ENCODE measurements at places on chromosomes 3 and 15.

DNA sequence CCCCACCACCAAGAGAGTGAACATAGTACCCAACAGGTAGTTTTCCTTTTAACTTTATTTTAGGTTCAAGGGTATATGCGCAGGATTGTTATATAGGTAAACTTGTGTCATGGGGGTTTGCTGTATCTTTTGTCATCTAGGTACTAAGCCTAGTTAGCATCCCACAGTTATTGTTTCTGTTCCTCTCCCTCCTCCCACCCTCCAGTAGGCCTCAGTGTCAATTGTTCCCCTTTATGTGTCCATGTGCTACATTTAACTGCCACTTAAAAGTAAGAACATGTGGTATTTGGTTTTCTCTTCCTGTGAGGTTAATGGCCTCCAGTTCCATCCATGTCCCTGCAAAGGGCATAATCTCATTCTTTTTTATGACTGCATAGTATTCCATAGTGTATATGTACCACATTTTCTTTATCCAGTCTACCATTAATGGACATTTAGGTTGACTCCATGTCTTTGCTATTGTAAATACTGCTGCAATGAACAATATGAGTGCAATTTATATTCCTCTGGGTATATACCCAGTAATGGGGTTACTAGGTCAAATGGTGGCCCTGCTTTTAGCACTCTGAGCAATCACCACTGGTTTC lies 66.2 kb downstream of the ST3GAL6 start:
- DNase-seq: no peak

- no peak for DNase-seq
These were observed 455.4 kb upstream of the TBL1XR1 start for GRCh38 chr3:177652556-177653291.

- no peak for DNase-seq
These were observed 5.8 kb upstream of the TUSC2 start for GRCh38 chr3:50333744-50334328.

DNA sequence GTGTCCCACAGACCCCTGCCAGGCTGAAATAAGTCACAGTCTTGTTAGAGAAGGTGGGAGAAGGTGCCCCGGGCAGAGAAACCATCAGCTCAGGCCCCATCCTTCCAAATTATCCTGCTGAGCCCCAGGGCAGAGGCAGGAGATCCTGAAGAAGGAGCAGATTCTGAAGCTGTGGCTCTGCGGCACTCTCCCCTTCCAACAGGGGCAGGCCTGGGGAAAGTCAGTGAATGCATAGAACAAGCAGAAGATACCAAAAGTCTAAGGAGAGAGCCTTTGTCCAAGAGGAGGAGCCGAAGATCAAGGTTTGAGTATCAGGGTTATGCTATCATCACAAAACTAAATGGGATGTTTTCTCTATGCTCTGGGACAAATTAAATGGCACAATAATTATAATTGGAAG lies 249.3 kb downstream of the XXYLT1 start:
- DNase-seq: no peak

- no peak for DNase-seq
These were observed 25.3 kb upstream of the STRIT1 start for GRCh38 chr3:155318740-155319139.

GRCh38 chr3:188433521-188434150 lies 279.7 kb downstream of the LPP start:
- no peak for DNase-seq

DNA sequence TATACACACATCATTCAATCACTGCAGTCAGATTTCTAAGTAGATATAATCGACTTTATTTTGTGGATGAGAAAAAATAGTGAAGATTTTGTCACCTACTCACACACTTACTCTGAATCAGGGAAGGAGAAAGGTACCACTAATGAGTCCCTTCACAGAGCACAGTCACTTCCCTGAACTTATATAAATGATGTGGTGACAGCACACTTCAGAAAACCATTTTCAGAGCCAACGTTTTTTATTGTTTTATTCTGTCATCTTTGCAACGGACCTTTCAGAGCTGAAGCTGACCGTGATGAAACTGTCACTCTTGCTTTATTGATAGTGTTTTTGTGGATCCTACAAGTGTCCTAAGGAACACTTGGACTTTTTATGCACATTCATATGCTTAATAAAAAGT lies 956.6 kb downstream of the SQOR start:
- no peak for DNase-seq

DNA sequence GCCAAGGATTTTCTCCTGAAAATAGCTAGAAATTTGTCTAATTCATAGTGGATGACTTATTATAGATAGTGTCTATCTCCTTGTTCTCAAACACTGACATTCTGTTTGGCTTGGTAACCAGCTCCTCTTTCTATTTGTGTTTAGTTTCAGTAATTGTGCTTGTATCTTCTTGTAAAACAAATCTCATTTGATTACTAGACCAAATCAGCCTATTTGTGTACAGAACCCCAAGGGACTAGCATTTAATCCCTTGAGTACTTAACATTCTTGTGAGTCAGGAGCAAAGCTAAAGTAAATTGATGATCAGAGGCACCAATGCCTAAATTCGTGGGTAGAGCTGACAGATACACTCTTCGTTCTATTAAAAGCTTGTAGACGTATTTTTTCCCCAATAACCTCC lies 306.5 kb upstream of the SLITRK3 start:
- DNase-seq: no peak

DNA sequence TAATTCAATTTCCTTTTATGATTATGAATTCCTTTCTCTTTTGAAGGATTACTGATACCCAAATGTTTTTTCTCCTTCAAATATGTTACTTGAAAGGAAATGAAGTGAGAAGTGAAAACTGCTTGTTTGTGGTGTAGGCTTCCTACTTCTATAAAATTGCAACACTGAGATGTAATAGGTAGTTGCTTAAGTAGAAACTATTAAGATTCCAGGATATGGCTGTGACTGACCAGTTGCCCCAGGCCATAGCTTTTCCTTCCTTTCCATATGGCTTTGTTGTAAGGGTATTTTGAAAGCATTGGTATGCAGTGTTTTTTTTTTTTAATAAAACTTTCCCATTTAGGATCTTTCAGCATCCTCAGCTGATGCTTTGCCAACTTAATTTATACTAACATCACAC lies 28.5 kb downstream of the DNAJC13 start:
- DNase-seq: no peak

DNA sequence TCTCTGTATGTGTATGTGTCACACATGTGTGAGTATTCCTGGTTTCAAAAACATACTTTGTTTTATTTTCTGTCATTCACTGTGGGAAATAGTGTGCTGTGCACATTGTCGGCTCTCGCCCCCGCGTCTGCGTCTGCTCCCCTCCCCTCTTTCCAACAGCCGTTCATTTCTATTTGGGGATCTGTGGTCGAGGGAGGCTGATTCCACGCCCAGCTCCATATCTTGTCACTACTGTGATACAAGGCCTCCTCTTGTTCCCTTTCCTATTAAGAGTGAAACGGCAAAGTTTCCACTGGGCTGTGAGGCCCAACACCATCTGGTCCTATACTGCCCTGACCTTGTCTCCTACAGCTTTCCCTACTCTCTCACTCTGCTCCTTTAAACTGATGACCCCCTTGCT lies 172.5 kb upstream of the LRIG1 start:
- DNase-seq: no peak

DNA sequence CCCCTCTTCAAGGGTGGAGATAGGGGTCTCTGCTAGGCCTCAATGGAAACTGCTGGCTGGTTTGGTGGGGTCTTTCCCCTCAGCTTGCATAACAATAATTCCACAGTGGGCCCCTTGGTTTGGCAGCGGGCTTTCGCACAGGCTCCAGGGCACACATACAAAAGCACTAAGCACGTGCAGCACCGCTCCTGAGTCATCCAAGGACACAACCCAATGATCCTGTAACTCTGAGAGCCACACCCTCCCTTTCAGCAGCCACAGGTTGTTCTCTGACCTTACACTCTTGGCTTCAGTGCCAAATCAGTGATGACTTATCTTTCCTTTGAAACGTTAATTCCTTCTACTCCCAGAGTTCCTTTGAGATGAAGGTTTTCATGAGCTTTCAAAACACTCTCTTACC lies 41.7 kb downstream of the DAPK2 start:
- no peak for DNase-seq

- DNase-seq: no peak
These were observed 50.7 kb downstream of the ADAMTS17 start for GRCh38 chr15:100291106-100291505.

DNA sequence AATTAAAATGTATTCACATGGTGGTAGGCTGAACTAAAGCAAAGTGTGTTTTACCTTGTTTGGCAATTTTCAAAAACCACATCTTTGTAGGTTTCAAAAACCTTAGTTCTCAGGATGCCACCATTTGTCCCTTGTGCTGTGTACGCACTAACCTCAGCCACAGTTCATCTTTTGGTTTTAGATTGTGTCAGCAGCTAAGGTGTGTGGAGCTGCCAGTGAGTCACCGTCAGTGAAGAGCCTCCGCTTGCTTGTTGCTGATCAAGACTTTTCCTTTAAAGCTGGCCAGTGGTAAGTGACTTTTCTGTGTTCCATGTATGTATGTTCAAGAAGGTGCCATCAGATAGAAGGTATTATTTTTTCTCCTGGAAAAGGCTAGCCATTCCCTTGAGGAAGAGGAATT lies 21.1 kb downstream of the OXNAD1 start:
- peak; percentile 18 for DNase-seq

DNA sequence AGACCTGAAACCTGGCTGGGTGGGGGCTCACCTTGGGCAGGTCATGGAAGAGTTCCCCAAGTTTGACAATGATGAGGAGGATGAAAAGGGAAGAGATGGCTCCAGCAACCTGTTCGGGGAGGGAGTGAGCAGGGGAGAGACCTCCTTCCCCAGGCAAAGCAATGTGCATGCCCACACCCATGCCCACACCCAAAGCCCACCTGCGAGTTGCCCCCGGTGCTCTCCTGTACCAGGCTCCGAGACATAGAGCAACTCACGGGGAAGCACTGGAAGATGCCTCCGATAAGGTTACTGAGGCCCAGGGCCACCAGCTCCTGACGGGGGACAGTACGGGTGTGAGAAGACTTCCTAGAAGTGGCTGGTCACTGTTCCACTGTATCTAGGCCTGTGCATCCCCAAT lies 4.9 kb downstream of the SLC26A6 start:
- no peak for DNase-seq

DNA sequence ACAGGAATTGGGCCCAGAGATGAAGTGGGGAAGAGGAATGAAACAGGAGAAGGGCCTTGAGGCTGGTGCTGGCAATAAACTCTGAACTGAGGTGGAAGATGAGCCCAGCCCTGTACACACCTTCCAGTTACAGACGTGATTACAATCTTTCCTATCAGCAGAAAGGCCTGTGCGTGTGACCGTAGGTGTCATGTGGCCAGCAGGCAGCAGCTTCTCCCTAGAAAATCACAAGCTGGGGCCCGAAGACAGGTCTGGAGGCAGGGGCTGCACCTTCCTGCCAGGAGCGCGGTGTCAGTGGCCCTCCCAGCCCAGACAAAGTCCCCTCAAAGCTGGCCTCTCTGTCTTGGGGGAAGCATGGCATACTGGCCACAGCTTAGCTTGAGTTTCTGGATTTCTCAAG lies 16.7 kb upstream of the PIGZ start:
- DNase-seq: no peak

GRCh38 chr15:32853592-32853991 lies 135.8 kb downstream of the GREM1 start:
- no peak for DNase-seq
